Endothelial cell (in vitro differentiated cells): ENCODE measurements at places on chromosomes 3 and 15.

DNA sequence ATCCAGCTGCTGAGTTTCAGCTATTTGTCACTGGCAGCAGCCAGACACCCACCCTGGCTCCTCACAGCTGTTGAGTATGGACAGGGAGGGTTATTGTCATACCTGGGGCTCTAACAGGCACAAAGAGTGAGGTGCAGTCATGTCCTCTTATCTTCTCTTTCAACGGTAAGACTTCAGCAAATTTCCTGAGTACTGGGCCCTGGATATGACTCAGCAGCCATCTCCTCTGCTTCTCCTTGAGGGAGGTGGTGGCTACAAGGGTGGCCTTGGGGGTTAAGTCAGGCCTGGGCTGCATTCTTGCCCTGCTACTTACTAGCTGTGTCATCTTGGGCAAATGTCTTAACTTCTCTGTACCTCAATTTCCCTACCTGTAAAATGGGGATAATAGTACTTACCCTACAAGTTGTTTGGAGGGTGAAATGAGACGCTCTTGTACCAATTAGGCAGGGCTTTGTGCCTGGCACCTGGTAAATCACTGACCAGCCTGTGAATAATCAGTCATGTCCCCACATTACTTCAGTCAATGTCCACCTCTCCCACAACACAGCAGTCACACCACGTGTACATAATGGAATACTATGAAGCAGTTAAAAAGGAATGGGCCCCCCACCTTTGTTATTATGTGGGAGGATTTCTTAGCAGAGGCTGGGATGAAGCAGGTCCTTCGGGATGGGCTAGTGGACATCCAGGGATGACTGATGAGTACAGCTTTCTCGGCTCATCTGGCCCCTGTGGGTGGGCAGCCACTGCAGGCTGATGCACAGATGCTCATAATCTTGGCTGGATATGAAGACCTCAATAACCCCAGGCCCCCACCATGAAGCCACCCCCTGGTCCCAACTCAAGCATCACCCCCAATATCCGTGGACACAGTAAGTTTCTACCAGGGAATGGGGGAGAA lies 528.8 kb downstream of the SHQ1 start:
- DNase-seq: no peak

DNA sequence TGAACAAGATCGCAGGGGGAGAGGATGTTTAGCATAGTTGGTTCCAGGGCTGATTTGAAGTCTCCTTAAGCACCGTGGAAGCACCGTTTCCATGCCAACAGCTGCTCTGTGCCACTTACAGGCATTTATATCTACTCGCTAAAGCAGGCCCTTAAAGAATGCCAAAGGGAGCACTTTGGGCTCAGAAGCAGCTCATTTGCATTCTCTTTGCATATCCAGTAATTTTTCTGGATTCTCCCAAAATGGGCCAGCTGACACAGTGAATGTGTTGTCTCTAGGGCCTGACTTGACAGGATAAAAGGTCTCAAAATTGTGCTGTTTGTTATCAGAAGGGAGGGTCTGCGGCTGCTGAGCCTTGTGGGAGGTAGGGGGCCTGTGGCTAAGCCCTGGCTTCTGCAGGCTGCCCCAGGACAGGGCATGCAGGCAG lies 138.6 kb downstream of the FBLN2 start:
- DNase-seq: no peak

DNA sequence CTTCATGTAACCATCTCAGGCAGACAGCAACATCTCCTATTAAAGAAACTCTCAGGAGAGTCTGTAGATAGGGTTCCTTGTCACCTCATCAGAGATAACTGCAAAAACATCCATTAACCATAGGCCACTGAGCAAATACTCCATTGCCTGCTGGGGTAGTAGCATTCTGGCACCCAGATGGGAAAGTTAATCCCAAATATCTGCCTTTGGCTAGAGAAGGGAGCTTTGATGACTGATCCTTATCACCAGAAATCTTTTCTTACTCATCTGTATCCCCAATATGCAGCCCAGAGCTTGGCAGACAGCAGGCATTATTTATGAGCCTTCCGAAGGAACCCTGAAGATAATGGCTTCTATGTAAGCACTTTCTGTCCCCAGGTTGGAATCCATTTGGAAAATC lies 173.1 kb downstream of the MFSD1 start:
- no peak for DNase-seq

DNA sequence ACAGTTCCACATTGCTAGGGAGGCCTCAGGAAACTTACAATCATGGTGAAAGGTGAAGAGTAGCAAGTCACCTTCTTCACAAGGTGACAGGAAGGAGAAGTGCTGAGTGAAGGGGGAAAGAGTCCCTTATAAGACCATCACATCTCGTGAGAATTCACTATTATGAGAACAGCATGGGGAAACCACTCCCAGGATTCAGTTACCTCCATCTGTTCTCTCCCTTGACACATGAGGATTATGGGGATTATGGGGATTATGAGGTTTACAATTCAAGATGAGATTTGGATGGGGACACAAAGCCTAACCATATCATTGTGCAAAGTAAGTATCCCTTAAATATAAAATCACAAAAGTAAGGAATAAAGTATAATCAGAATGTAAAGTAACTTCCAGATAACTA lies 375.9 kb upstream of the NAALADL2 start:
- no peak for DNase-seq

DNA sequence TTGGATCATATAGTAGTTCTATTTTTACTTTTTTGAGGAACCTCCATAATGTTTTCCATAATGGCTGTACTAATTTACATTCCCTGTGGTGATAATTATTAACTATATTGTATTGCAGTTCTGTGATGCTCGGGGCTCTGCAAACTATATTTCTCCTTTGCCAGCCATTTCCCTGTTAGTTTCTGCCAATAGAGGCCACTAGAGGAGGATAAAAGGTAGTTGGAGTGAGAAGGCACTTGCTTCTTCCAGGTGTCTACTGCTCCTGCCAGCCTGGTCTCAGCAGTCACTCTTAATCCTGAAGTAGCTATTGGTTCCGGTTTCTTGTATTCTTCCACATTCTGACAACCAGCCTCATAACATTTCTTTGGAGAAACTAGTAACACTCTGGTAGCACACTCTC lies 233.9 kb upstream of the GBE1 start:
- DNase-seq: no peak
